ENCODE measurements at places on chromosomes 4 and X.
A peak's percentile ranks its signal among the peaks of the same experiment; 100 is the strongest.

DNA sequence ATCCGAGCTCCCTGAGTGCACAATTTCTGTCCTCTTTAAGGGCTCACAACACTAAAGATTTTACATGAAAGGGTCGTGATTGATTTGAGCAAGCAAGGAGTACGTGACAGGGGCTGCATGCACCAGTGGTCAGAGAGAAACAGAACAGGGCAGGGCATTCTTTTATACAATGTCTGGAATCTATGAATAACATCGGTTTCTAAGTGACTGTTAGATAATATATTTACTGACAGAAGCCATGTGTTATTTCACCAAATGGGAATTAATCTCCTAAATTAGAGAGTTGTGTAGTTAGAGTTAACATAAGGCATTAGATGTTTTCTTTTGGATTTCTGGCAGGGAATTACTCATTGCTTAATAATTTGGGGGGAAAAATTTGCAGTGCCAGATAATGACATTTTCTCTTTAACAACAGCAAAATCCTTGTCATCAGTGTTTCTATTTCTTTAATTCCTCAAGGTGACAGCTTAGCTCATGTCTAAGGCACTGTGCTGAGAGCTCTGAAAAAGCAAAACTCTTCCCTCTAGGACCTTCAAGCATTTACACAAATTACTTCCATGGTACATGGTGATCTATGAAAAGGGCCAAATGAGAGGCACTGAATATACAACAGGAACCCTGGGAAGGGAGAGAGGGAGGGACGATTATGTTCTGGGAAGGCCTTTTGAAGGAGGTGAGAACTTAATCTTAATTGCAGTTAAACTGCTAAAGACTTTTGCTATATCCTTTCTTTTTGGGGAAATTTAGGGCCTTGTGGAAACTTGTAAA lies 145.0 kb downstream of the RTL3 start:
- no peak for DNase-seq

DNA sequence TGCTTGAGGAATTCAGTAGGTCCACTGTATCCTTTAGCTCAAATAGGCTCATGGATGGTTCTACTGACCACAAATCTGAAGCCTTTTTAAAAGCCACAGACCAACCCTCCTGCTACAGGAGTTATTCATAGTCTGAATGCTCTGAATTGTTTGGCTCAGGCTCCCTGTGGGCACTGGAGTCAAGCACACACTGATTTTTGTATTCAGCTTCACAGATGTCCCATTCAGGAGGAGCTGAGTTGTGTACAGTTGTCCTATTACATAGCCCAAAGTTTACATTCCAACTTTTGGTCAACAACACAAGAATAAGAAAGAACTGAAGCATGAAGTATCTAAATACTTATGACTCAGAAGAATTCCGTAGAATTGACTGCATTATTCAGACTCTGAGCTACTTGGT lies 243.9 kb downstream of the UNC5C start:
- DNase-seq, result no peak

DNA sequence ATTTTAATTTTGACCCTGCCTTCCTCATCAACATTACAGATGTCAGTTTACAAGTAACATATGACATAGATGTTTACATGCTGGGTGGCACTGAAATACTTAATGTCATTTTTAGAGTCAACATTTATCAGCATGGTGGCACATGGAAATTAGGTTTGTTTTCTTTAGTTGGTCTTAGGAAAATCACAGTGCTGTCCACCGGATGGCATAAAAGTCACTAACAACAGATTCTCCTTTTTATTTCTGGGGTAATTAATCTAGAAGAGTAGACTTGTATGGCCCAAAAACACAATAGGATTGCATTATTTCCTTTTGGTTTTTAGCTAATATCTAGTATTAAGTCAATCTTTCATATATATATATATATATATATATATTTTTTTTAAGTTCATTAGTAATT lies 88.6 kb upstream of the HHIP start:
- DNase-seq, result no peak

DNA sequence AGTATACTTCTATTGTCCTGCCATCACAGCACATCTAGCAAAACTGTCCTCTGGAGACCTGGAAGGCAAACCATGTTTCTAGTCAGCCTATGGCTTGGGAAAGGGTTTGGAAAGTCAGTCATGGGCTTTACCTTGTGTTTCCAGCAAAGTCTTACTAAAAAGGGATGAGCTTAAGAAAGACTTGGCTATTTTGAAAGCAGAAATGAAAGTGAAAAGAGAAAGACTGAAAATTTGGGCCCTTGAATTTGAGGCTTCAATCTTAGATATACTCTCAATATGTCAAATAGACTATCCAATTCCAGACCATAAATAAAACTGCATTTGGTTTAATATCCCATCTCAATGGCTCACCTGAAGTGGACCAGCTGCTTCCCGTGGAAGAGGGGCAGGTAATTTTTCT lies 127.9 kb downstream of the ZNF330 start:
- DNase-seq, result no peak

DNA sequence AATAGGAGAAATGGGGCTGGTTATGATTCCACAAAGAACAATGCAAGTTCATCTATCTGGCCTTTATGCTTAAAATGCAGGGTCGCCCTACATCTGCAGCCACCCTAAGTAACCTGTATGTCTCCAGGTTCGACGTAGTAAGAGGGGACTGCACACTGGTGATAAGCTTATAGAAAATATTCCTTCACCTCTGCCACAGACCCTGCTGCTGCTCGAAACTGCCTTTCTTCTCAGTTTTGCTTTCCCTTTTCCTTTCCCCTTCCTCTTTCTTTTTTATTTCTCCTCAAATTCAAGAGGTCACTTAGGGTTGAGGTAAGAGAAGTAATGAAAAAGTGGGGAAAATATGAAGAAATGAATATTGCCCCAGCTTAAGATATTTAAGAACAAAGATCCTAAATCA lies 123.5 kb downstream of the DCHS2 start:
- no peak for DNase-seq

DNA sequence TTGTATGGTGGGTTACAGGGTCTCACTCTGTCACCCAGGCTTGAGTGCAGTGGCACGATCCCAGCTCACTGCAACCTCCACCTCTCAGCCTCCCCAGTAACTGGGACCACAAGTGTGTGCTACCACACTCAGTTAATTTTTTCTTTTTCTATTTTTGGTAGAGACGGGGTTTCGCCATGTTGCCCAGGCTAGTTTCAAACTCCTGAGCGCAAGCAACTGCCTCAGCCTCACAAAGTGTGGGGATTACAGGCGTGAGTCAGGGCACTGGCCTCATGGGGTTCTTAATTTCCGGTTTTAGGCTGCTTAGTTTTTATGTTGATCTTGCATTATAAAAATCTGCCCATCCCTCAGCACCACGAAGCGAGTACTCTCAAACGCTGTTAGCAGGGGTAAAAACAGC lies 6.7 kb downstream of the BCAP31 start:
- no peak for DNase-seq

GRCh38 chr4:74615411-74615810 lies 170.5 kb downstream of the AREG start:
- no peak for DNase-seq

GRCh38 chrX:39808471-39808917 lies 289.3 kb downstream of the BCOR start:
- no peak for DNase-seq

- no peak for DNase-seq
Measured at GRCh38 chrX:136954930-136955329, 74.4 kb upstream of the RBMX start.

- DNase-seq, result peak; percentile 78
Measured at GRCh38 chr4:142846729-142847596, 862 bp upstream of the INPP4B start.

- no peak for DNase-seq
Measured at GRCh38 chr4:94006932-94007331, 178.4 kb downstream of the ATOH1 start.

- no peak for DNase-seq
Measured at GRCh38 chr4:10032625-10033024, 11.3 kb upstream of the SLC2A9 start.

DNA sequence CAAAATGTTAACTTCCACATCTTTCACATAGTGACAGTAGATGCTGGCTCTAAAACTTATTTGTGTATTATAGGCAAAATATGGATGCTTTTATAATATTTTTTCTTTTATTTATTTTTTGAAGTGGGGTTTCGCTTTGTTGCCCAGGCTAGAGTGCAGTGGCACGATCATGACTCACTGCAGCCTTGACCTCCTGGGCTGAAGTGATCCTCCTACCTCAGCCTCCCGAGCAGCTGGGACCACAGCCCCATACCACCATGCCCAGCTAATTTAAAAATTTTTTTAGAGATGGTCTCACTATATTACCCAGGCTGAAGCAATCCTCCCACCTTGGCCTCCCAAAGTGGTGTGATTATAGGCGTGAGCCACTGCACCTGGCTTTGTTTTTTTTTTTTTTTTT lies 48.6 kb downstream of the ZFX start:
- DNase-seq, result no peak

DNA sequence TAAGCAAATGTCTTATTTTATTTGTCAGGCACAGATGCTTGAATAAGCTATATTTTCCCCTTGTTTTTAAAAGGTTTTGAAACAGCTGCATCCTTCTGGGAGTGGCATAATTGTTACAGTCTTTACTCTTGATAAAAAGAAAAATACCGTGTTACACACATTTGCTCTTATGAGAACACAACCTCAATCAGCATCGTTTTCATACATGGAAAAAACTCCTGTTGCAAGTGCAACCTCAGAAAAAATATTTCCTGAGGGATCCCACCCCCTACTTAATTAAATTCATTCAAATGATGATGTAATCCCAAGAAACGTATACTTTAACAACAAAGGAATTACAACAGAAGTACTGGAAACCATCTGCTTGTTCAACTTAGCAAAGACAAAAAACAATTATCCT lies 58.6 kb downstream of the SMAD1 start:
- no peak for DNase-seq

- DNase-seq, result no peak
Measured at GRCh38 chrX:140733766-140734342, 24.3 kb downstream of the LINC00632 start.

DNA sequence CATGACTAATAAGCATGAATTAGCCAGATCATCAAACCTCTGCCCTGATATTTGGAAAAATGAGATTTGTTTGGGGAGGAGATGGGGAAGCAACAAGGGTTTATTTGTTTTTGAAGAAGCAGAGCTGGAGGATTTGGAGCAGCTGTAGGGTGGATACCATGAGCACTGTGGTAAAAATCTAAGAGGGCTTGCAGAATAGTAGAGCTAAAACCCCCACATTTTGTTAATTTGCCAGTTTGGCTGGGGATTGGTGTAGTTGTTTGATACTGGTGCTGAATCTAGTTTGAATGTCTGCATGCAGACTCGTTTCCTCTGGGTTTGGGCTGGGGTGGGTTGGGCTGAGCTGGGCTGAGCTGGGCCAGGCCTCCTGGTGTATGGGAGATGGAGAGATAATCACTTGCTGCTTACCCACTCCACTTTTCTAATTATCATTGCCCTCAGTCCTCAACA lies 43.7 kb downstream of the SMAD1 start:
- no peak for DNase-seq

DNA sequence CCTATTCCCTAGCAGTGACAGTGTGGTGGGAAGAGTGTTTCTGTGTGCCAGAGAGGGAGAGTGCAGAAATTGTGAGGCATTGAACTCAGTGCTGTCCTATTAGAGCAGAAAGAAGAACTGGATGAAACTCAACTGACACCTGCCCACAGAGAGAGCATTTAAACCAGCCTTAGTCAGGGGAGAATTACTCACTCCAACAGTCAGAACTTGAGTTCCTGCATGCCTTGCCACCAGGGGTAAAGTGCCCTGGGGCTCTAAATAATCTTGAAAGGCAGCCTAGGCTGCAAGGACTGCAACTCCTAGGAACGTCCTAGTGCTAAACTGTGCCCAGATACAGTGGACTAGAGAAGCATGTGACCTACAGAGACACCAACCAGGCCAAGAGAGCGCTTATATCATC lies 12.8 kb downstream of the CYSLTR1 start:
- DNase-seq, result no peak

DNA sequence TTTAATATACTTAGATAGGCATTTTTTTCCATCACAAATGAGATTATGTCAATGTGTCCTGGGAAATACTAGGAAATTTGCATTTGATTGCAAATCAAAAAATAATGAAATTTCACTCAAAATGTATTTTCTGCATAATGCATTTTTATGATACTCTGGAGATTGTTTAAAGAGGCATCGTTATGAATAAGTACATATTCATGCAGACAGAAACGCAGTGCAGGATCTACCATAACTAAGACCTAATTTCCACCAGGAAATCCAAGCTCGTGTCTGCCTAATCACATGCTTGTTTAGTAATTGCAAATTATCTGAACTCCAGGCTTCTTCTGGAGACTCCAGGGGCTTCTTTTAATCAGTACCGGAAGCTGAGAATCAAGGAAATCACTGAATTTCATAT lies 163.5 kb upstream of the MXRA5 start:
- DNase-seq, result no peak

GRCh38 chr4:111011458-111011857 lies 388.6 kb upstream of the PITX2 start:
- DNase-seq, result no peak

DNA sequence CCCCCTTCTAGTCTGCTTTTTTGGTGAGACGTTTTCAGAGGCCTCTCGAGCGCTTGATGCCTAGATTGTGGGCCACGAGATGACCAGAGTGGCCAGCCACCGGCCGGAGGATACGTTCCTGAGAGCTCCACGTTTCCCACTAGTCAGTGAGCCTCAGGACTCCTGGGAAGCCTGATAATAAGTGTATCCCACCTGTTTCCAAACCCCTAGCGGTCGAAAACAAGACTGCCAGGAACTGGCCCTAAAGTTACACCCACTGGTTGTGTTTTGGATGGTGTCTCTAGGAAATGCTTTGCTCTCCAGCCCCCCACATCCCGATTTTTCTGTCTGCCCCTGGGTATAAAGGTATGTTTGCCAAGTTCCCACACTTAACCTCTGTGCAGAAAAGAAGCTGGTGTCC lies 4.6 kb upstream of the RS1 start:
- DNase-seq, result no peak

DNA sequence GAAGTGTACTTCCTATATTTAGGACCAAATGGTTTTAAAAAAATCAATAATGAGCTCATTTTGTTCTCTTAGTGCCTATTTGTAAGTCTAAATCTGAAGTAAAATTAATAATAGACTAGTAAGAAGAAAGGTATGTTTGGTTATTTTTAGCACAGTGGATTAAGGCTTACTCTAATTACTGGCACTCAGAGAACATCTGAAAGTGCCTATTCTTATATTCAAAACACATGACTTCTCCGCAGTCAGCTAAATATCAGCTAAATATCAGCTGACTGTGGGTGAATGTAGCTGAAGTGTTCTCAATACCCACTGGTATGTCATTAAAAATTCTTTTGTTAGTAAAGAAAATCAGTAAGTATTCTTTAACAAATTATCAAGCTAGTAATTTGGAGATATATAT lies 6.0 kb downstream of the AP1S2 start:
- DNase-seq, result no peak
